Activated effector memory CD4-positive, alpha-beta T cell treated with anti-CD3 and anti-CD28 coated beads, Interleukin-2, amount 50 U/mL, for 16 hours (primary cell): ENCODE measurements at places on chromosomes 1 and 21.

GRCh38 chr1:225354906-225355305, 72.9 kb downstream of the LBR start:
- DNase-seq, result no peak

DNA sequence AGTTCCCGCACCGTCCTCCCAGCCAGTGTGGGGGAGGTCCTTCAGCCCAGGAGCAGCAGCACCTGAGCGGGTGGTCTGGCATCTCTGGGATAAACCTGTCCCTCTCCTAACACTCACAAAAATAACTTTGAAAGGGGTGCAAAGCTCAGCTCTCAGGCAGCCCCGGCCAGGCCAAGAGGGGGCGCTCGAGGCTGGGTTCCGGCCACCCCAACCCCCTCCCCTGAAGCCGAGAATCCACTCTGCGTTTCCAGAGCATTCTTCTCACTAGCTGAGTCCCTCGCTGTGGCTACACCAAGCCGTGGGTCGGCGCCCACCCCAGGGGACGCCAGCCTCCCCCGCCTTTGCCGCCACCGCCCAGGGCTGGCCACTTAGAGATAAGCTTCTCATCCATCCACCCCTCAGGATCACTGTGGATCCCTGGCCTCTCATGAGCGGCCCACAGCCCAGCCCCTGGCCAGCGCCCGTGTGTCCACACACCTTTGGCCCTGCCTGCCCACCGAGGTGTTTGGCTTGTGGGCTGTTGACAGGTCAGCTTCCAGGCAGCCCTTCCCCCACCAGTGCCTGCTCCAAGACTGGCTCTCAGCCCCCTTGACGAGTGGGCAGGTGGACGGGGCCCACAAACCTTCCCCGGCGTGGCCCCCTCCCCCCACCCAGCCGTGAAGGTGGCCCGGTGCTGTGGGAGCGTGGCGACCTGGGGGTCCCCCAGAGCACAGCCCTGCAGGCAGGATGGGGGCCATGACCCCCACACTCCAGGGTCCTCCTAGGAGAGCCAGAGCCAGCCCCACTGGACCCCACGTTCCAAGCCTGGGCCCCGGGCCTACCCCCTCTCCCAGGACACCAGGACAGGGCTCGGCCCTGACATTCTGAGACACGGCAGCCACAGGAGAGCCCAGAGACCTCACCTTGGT, 1.9 kb downstream of the FTCD start:
- DNase-seq, result peak; percentile 78

- no peak for DNase-seq
These were observed 2.1 kb downstream of the SELENBP1 start for GRCh38 chr1:151370211-151370911.

- DNase-seq, result no peak
These were observed 11.9 kb downstream of the CEP350 start for GRCh38 chr1:179966551-179966950.

DNA sequence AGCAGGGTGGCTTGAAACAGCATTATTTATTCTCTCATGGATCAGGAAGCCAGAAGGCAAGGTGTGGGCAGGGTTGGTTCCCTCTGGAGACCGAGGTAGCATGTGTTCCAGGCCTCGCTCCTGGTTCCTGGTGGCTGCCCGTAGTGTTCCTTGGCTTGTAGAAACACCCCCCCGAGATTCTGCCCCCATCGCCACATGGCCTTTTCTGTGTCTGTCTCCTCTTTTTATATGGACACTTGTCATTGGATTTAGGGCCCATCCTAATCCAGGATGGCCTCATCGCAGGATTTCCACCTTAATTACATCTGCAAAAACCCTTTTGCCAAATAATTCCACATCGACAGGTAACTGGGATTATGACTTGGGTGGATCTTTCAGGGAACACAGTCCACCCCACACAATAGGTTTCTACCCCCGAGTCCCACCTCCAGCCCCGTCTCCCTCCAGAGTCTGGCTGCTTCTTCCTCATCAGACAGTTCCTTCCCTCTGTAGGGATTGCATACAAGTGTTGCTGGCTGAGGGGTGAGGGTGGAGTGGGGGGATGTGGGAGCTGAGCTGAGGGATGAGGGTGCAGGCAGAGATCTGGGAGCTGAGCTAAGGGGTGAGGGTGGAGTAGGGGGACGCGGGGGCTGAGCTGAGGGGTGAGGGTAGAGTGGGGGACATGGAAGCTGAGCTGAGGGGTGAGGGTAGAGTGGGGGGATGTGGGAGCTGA, 12.3 kb upstream of the NPHP4 start:
- DNase-seq, result peak; percentile 24

GRCh38 chr1:10778640-10779039, 17.8 kb downstream of the CASZ1 start:
- no peak for DNase-seq
